Mesenteric fat pad (tissue), 1 donor: ENCODE measurements at places on chromosomes 7 and 10. TPM values are rescaled to one million over a fixed set of nuclear protein-coding genes. Genes with fewer than 3 reads are reported as not detected.

GRCh38 chr10:109974504-109975191 lies 33.1 kb upstream of the ADD3 start:
- DNase-seq: no peak

- DNase-seq: no peak
Measured at GRCh38 chr7:95501261-95501832, 15.6 kb downstream of the ASB4 start.

AKR1C8 gene
- total RNA-seq: 1.3 TPM

DNA sequence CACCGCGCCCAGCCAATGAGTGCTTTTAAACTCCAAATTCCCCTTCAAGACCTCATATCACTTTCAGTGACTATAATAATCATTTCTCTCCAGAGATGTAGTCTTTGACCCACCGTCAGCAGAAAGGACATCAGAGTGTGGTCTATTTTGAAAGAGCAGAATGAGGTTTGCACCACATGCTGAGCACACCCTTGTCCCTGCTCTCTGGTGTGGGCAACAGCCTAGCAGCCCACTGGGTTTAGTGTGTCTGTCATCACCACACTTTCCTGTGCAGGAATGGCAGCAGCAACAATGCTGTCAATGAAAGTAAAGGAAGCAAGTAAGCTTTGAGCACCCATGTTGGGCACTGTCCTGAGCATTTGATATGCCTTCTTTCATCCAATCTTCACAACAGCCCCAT lies 122.4 kb downstream of the PLXNA4 start:
- DNase-seq: no peak

PPP3CB gene
- total RNA-seq: 50.5 TPM

DNA sequence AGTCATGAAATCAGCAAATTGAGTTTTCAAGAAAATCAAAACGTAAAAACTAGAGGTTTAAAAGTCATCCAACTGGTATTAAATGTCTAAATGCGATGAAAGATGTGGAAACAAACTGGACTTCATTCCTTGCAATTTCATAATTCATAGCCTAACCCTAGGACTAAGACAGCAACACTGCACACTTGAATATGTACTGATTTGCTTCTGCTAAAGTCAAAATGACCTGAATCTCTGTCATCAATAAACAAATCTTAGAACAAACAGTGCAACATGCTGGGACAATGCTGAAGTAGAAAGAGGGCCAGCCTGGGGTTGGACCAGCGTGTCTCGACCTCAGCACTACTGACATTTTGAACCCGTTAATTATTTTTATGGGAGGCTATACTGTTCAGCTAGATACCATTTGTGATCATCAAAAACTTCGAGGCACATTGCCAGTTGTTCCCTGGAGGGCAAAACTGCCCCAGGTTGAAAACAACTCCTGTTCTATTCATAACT lies 47.1 kb downstream of the MYOF start:
- no peak for DNase-seq

EBF3 gene
- 28.6 TPM for total RNA-seq

DNA sequence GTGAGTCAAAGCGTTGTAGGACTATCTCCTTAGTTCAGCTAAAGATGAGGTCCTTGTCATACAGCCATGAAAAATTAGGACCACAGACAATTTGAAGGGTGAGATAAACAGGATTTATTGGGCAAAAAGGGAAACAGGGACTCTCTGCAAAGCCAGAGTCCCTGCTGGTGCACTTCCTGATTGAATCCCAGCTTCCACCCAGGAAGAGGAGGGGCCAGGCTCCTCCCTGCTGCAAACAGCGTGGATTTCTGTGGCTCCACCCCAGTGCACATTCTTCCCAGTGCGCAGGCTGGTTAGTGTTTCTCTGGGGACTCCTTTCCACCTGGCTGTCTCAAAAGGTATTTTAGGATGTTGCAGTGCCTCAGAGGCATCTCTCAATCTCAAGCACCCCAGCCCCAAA lies 165.4 kb upstream of the YAE1 start:
- DNase-seq: no peak

DNA sequence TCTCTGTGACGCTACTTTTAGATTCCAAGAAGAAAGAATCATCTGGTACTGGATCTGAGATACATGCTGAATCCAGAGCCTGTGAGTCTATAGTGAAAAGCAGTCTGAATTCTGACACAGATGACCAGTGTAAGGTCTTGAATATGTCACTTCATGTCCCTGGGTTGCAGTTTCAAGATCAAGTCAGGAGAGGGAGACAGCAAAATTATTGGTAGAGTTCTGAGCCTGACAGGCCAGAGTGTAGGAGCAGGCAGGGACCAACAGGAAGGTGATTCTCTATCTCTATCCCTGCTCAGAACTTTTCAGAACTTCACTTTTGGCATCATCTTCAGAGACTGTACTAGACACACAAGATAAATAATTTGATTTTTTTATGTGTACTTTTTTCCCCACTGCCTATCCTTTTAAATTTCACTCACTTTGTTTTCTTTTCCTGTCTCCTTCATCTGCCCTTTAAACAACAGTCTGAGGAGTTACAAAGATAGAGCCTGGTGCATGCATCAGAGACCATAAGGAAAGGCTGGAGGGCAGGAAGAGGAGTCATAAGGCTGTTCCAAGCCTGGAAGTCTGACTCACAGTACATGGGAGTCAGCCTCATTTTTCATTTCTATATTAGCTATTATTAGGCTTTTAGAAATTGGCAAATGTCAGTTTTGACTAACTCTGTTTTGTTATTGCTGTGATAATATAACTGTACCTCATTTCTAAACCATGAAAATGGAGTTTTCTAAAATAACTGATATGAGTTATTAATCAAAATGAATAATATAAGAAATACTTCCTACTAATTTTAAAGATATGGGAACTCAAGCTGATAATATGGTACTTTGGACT lies 120.2 kb upstream of the TMEM229A start:
- no peak for DNase-seq

- no peak for DNase-seq
Measured at GRCh38 chr10:103881416-103882284, 26.3 kb upstream of the SH3PXD2A start.

GRCh38 chr10:95279042-95279820 lies 11.6 kb downstream of the PDLIM1 start:
- no peak for DNase-seq

MMRN2 gene
- 78.4 TPM for total RNA-seq

DNA sequence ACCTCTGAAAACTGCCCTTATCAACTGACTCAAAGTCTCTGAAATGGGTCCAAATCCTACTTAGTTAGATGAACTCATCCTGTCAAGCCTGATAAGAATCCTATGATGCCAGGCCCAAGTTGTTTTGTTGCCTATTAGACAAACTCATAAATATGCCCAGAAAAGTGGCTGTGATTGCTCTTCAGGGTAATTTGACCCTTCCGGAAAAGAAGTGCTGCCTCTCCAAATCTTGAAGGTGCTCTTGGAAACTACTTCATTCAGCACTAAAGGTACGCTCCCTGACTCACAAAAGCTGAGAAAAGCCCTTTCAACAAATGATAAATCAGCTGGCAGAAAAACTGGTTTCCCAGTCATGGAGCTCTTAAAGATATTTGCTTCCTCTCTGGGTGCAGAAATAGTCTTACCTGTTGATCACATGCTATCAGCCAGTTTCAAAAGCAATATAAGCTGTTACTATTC lies 6.7 kb downstream of the IFIT5 start:
- no peak for DNase-seq

GRCh38 chr7:99498546-99498944 lies 1.5 kb downstream of the ZNF394 start:
- no peak for DNase-seq

- no peak for DNase-seq
Measured at GRCh38 chr7:96061009-96061408, 260.9 kb downstream of the SLC25A13 start.

DNA sequence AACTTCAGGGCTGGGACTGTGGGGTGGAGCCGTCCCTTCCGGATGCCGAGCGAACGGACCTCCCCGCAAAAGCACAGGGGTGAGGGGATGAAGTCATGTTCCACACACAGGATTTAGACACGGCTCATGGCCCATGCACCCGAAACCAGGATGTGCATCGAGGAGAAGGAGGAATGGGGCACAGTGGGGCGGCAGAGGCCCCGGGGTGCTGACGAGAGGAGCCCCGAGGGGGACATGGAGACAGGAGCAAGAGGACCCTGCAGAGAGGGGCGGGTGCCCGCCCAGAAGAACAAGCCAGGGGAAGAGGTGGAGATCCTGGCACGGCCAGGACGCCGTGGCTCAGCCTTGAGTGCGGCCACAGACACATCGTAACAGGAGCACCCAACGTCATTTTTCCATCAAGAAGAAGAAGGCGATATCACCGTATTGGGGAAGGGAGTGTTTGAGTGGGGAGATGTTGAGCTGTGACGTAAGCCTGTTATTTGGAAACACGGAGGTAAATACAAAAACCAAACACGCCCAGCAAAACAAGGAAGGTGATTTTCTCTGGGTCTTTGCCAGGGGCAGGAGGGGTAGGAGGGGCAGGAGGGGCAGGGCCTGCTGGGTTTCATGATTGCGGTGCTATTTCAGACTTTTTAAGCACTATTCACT lies 25.3 kb upstream of the FOXL3 start:
- no peak for DNase-seq

PVRIG gene
- not detected for total RNA-seq

DNA sequence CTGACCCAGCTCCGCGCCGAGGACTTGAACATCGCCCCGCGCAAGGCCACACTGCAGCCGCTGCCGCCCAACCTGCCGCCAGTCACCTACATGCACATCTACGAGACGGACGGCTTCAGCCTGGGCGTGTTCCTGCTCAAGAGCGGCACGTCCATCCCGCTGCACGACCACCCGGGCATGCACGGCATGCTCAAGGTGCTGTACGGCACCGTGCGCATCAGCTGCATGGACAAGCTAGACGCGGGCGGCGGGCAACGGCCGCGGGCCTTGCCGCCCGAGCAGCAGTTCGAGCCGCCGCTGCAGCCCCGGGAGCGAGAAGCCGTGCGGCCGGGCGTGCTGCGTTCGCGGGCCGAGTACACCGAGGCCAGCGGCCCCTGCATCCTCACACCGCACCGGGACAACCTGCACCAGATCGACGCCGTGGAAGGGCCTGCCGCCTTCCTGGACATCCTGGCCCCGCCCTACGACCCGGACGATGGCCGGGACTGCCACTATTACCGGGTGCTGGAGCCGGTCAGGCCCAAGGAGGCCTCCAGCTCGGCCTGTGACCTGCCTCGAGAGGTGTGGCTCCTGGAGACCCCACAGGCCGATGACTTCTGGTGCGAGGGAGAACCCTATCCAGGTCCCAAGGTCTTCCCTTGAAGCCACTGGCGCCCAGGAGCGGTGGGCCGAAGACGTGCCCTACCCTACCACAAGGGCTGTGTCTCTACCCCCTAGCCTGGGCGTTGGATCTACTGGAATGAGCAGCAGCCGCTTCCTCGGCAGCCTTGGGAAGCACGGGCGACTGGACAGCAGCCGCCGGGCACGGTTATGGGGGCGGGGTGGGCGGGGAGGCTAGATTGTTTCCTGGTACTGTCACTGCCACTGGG lies 945 bp downstream of the ADO start:
- no peak for DNase-seq

ANKRD1 gene
- 1.6 TPM for total RNA-seq

GRCh38 chr7:29119538-29119937 lies 26.8 kb downstream of the CPVL start:
- DNase-seq: no peak
